ENCODE measurements at places on chromosomes 1 and 21.

- DNase-seq, result no peak
Observed at GRCh38 chr1:112058815-112059450, 69.5 kb upstream of the KCND3 start.

DNA sequence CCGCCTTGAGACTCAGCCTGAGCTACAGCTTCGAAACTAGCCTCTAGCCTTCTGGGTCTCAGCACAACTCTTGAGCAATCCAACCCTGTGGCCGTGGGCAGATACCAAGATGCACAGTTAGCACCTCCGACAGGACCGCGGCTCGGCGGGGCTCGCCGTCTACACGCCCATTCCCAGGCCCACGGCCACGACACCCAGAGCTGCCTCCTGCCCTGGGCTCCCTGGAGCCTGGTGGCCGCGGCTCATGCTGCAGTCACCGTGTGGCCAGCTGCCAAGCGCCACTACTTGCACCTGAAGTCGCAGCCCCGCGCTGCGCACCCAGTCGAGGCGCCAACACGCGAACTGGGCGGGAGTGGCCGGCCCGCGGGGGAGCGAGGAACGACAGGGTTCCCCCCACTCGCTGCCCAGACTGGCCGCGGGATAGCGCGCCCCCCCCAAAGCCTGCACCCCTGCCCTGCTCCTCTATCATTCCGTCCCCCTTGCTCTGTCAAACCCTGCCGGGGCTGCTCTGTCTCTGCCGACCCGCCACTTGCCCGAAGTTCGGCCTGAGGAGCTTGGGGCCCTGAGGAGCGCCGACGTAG, 729 bp upstream of the CDCA8 start:
- peak; percentile 36 for DNase-seq

- no peak for DNase-seq
Observed at GRCh38 chr1:21607549-21608529, 61.3 kb downstream of the RAP1GAP start.

DNA sequence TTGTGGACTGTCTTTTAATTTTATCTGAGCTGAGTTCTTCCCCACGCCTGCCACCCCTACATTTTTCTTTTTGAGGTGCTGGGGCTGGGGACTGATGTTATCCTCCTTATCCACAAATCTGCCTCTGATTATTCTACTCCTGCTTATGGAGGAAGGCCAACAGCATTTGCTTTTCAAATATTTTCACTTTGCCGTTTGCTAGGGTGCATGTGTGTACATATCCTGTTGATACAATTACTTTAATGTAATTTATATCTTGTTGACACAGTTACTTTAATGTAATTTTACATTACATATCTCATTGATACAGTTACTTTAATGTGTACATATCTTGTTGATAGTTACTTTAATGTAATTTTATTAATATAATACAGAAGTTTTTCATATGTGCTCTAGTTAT, 36.2 kb downstream of the PRRC2C start:
- DNase-seq, result no peak

GRCh38 chr1:78224246-78224785, 178.6 kb downstream of the GIPC2 start:
- no peak for DNase-seq

- DNase-seq, result no peak
Observed at GRCh38 chr1:8457760-8458381, 140.0 kb downstream of the SLC45A1 start.

- DNase-seq, result no peak
Observed at GRCh38 chr1:46448109-46448911, 41.3 kb upstream of the DMBX1 start.

DNA sequence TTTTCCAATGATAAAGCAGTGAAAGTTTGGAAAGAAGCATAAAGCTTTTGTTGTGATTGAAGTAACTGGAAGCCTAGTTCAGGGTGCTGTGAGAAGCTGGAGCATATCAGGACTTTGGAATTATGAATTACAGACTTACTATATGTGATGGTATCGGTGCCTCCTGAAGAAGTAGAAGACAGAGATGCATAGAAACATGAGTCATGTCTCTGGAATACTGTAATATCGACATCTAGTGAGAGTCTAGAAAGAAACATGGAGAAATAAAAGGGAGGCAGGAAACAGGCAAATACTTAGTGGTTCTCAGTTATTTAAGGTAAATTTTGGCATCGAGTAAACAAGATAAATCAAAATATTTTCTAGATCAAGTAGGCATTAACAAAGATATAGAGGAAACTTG, 103.0 kb downstream of the CAMTA1 start:
- no peak for DNase-seq

GRCh38 chr21:14977814-14978213, 87.0 kb downstream of the NRIP1 start:
- DNase-seq, result peak; percentile 70

GRCh38 chr1:61017651-61018050, 64.7 kb upstream of the NFIA start:
- no peak for DNase-seq

- DNase-seq, result no peak
Observed at GRCh38 chr1:89578946-89579684, 53.8 kb upstream of the LRRC8C start.

- DNase-seq, result peak; percentile 35
Observed at GRCh38 chr1:228370941-228371740, 35.5 kb downstream of the TRIM11 start.

- DNase-seq, result no peak
Observed at GRCh38 chr21:33789697-33790096, 125.9 kb downstream of the ATP5PO start.

DNA sequence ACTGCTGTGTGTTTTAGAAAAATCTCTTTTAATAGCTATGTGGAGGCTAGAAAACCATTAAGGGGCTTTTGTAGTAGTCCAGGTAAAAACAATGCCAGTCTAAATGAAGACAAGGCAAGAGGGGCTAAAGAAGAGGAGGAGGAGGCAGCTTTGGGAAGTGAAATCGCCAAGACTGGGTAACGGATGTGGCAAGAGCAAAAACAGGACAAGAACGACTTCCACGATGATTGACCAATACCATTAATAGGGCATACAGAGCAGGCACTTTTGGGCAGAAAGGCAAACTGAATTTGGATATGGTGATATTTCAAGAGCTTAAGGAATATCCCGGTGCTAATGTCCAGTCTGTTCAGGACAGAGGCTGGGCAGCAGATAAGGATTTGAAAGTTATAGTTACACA, 22.0 kb downstream of the COA6 start:
- DNase-seq, result no peak

DNA sequence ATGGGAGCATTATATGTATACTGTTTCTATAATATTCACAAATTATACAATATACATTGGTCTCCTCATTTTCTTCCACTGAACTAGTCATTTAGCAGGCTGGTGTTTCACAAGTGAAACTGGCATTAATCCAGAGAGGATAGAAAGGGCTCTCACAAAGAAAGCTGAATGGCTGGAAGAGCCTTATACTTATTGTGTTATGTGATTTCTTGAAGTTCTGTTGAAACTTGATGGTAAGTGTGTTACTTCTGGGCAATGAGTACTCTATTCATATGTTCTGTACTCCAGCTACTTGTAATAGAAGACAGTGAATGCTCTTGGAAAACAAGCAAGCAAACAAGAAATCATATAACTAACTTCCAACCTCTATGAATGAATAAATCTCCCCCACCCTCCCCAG, 14.9 kb downstream of the STX12 start:
- DNase-seq, result no peak

DNA sequence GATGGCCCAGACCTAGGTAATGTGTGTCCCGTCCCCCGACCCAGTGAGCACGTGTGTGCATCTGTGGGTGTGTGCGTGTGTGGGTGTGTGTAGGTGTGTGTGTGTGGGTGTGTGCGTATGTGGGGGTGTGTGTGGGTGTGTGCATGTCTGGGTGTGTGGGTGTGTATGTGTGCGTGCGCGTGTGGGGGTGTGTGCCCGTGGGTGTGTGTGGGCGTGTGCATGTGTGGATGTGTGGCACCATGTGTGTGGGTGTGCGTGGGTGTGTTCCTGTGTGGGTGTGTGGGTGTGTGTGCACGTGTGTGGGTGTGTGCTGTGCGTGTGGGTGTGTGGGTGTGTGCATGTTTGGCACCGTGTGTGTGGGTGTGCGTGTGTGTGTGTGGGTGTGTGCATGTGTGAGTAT, 309.5 kb downstream of the KIF26B start:
- DNase-seq, result no peak

- DNase-seq, result no peak
Observed at GRCh38 chr1:219726480-219727272, 113.8 kb upstream of the ZC3H11B start.

GRCh38 chr21:44357064-44357837, 3.8 kb downstream of the TRPM2 start:
- DNase-seq, result no peak

- no peak for DNase-seq
Observed at GRCh38 chr1:12130466-12131130, 36.2 kb upstream of the TNFRSF1B start.

- DNase-seq, result no peak
Observed at GRCh38 chr1:227943381-227944089, 4.2 kb downstream of the WNT9A start.

DNA sequence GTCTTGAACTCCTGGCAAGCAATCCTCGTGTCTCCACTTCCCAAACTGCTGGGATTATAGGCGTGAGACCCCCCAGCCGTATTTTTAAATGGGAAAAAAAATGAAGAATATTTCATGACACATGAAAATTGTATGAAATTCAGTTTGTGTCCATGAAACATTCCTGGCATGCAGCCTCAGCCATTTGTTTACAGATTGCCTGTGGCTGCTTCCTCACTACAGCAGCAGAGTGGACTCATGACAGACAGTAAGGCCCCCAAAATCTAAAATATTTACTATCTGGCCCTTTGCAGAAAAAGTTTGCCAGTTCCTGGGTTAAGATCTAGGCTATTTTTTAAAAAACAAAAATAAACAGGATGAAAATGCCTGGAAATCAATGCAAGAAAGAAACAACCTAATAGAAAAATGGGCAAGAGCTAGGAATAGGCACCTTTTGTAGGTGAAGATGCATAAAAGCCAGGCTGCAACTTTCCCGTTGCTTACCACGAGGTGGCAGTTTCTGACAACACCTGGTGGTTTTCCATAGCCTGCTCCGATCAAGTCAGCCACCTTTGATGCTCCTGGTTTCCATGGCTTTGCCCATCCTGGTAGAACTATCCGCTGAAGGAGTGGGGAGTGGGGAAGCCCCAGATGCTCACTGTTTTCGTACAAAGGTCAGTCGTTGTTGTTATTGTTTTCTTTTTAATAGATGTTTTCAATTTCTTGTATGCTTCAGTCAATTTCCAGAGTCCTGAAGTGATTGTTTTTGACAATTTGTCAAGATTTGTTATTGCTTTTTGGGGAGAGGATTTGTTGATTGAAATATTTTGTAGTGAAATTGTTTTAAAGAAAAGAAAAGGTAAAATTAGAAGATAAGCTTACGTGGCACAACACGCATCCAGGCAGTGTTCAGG, 24.3 kb downstream of the UBE2Q1 start:
- DNase-seq, result peak; percentile 29

DNA sequence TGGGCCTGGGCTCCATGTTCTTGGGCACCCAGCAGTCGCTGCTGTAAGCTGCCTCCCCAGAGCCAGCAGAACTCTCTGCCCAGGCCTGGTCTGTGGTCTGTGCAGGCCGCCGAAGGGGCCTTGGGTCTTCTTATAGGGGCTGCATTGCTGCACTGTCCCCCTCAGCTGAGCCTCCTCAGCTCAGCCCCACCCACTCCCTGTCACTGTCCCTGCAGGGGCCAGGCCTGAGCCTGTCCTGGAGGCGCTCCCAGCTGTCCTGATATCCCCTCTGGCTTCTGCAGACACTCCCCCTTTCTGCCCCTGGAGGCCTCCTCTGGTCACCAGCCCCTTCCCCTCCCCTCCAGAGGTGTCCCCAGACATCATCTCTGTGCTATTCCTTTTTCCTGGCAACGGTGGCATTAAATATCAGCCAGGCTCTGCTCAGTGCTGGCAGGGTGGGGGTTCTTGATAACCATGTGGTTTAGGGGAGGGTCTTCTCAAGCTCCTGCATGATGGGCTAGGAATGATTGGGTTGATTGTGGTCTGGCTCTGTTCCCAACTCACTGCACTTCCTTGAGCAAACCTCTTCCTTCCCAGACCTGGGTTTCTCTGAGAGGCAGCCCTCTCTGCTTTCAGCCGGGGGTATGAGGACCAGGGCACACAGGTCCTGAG, 3.7 kb upstream of the FOXO6 start:
- DNase-seq, result no peak

GRCh38 chr1:67084765-67085318, 30.9 kb upstream of the SLC35D1 start:
- DNase-seq, result no peak

DNA sequence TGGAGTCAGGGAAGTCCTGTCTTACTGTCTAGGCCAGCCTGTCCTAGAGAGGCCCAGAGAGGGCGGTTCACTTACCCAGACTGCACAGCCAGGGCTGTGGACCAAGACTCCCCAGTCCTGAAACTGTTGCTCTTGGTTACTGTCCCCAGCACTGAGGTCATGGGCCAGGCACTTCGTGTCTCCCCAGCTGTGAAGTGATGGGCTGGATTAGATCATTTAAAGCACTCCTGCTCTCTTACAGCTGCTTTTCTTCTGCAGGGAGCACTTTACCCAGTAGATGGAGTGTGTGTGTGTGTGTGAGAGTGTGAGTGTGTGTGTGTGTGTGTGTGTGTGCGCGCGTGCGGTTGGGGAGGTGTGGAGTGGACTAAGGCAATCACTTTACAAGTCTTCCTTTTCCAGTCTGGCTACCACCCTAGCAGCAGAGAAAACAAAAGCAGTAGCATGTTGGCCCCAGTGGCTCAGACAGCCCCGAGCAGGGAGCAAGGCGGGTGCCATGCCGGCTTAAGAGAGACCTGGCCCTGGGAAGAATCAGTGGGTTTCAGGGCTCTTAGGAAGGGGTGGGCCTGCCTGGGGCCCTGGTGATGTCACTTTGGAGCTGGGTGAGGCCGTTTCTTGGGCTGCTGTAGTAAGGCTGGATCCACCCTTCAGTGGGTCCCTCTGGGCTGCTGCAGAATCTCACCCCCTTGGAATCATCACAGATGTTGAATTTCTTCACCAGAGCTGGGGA, 2.4 kb downstream of the SPSB1 start:
- no peak for DNase-seq

DNA sequence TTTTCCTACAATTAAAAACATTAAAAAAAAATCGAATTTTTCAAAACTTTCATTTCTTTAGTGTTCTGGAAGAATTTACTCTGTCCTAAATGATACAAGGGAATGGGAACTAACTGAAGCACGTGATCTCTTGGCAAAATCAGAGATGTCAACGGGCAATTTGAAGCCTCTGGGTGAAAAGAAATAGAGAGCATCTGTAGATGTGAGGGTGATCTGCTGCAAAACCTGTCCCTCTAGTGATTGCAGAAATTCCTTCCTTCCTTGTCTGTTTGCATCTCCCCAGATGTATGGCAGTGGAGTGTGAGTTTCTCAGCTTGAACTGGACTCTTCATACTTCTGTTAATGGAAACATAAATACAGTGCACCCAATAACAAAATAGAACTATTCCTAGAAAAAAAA, 100.5 kb upstream of the S1PR1 start:
- no peak for DNase-seq

- no peak for DNase-seq
Observed at GRCh38 chr1:31809698-31810097, 6.1 kb downstream of the SPOCD1 start.

- DNase-seq, result no peak
Observed at GRCh38 chr1:64891448-64891825, 74.9 kb downstream of the JAK1 start.

GRCh38 chr1:229474509-229474908, 33.6 kb downstream of the NUP133 start:
- no peak for DNase-seq

GRCh38 chr1:58857680-58858673, 74.1 kb upstream of the JUN start:
- no peak for DNase-seq

- no peak for DNase-seq
Observed at GRCh38 chr1:210159211-210159610, 73.4 kb upstream of the SERTAD4 start.

GRCh38 chr21:40658311-40658710, 188.6 kb downstream of the DSCAM start:
- DNase-seq, result no peak

GRCh38 chr21:43865540-43866259, 677 bp downstream of the AGPAT3 start:
- DNase-seq, result no peak
